A673 (cell line): ENCODE measurements at places on chromosomes 12 and 14. TPM values are rescaled to one million over a fixed set of nuclear protein-coding genes. Genes with fewer than 3 reads are reported as not detected.

The TESPA1 gene
- not detected in 2 replicates for total RNA-seq

The HCAR2 gene
- 0.24 and 0.34 TPM in 2 replicates for total RNA-seq

The ZBTB1 gene
- total RNA-seq, result 34.3 and 37.7 TPM in 2 replicates

DNA sequence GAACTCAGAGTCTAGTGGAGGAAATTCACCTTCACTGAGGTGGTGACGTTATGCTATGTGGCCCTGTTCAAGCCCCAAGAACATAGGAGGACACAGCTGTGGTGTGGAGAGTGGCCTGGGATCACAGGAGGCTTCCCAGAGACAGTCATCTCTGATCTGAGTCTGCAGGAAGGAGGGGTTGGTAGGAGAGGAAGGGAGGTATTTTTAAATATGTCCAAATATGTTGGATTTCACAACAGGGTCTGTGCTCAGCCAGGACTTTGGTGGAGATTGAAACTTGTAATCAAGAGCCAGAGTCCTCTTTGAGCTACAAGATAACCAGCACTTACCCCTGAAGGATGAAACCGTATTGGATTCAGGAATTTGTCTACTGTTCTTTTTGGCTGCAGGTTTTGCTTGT lies 26.4 kb upstream of the MED13L start:
- DNase-seq, result no peak

GRCh38 chr14:59483363-59483762 lies 845 bp downstream of the L3HYPDH start:
- peak; percentile 25 for DNase-seq

DNA sequence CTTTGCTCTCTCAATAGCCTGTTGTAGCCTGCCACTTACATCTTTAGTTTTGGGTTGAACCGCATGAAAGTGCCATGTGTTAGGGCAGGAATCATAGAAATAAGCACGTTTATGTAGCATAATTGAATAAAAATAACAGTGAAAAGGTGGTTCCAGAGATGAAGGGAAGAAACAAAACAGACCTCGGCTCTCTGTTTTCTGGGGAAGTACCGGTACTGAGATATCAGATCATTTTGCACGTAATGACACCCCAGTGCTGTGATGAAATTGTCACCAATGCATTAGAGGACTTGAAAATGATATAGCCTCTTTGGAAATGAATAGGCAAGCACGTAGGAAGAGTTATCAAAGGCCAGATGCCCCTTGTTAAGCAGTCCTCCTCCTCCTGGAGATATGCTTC lies 42.5 kb upstream of the DLK1 start:
- no peak for DNase-seq

- no peak for DNase-seq
Observed at GRCh38 chr14:89723930-89724627, 230.5 kb downstream of the EFCAB11 start.
